Stimulated activated CD4-positive, alpha-beta T cell treated with anti-CD3 and anti-CD28 coated beads, Interleukin-2, amount 100 ng/mL, for 4 hours (primary cell): ENCODE measurements at places on chromosomes 6 and 20.

DNA sequence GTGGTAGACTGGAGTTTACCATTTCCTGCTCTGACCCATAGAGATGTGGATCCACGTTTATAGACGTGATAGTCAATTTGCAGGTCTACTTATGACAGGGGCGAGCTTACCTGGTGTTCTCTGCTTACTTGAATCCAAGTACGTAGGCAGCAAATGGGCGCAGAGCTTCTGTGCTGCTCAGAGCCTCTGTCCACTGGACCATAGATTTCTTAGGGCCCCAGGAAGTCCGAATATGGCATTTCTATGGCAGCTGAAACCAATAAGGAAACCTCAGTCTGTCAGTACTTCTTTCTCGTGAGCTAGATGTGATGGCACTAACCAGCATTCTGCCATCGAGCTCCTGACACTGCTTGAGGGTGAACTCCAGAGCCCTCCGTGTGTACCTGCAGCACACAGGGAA is 19.5 kb upstream of the NPEPL1 start:
- DNase-seq = no peak

DNA sequence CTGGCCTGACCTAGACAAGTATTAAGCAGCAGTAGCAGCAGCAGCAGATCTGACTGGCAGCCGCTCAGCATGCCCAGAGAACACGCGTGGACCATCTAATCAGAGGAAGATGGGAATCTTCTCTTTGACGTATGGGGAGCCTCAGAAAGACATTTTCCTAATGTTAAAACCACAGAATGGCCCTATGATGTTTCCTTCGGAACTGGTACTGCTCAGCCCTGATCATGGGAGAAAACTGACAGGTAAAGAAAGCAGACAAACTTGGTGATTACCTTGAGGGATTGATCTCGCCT is 6.2 kb downstream of the PSMA7 start:
- no peak for DNase-seq

DNA sequence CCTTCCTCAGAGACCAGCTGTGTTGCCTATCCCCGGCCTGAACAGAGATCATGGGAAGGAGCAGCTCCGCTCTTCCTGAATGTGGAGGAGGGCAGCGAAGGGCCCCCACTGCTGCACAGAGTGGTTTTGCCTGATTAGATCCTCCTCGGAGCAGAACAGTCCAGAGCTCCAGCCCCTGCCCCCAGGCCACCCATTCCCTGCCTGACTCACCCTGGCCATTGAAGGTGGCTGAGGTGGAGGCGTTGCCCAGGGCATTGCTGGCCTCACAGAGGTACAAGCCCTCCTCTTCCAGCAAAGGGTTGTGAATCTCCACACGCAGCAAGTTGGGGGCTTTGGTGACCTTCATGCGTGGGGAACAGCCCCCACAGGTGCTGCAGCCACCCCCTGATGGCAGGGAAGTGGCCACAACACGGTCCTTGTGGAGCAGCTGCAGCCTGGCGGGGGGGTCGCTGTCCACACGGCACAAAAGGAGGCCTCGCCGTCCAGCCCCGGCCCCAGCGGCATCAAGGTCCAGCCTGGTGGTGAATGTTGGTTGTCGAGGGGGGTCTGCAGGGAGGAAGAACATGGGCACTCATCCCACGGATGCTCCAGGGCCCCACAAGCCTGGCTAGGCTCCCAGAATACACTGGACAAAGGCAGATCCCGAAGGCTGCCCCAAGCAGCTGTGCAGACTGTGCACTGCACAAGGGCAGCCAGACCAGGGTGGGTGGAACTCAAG is 14.7 kb downstream of the SIGLEC1 start:
- no peak for DNase-seq

- no peak for DNase-seq
These were observed 23.2 kb downstream of the MAS1 start for GRCh38 chr6:159913862-159914564.

GRCh38 chr6:85458782-85459181 is 8.9 kb downstream of the NT5E start:
- DNase-seq = no peak
